HepG2 (cell line): ENCODE measurements at places on chromosomes 7 and 10.

GRCh38 chr7:147296986-147297385 lies 1180.4 kb downstream of the CNTNAP2 start:
- no peak for DNase-seq

DNA sequence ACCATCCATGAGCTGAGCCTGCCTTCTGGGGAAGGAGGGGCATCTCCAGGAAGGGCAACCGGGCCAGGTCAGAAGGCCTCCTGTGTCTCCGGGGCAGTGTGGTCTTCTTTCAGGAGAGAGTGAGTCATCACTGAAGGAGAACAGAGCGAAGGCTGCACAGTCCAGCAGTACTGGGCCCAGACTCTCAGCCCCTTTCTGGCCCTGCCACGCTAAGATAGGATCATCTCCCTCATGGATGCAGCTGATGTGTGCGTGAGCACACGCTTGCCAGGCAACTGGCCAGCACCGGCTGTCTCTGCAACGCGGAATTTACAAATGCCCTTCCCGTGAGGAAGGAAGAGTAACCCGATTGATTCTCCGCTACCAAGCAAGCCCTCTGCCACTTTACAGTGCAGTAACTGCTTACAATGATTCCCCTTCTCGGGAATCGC lies 328.2 kb downstream of the TNS3 start:
- no peak for DNase-seq

DNA sequence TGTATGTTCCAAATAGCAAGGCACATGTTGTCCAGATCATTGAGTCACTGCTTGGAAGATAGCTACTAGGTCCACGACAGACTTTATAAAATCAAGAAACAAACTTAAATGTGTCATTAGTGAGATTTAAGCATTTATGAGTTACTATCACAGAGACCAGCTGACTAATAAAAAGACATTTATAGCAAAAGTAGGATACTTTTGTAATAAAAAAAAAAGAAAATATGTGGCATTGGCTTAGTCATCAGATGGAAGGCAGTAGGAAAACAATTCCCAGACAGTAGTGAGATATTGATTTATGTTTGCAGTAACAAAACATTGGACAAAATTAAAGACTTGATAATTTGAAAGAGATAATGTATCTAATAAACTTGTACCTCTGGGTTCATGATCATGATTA lies 881.0 kb upstream of the LRRN3 start:
- no peak for DNase-seq

DNA sequence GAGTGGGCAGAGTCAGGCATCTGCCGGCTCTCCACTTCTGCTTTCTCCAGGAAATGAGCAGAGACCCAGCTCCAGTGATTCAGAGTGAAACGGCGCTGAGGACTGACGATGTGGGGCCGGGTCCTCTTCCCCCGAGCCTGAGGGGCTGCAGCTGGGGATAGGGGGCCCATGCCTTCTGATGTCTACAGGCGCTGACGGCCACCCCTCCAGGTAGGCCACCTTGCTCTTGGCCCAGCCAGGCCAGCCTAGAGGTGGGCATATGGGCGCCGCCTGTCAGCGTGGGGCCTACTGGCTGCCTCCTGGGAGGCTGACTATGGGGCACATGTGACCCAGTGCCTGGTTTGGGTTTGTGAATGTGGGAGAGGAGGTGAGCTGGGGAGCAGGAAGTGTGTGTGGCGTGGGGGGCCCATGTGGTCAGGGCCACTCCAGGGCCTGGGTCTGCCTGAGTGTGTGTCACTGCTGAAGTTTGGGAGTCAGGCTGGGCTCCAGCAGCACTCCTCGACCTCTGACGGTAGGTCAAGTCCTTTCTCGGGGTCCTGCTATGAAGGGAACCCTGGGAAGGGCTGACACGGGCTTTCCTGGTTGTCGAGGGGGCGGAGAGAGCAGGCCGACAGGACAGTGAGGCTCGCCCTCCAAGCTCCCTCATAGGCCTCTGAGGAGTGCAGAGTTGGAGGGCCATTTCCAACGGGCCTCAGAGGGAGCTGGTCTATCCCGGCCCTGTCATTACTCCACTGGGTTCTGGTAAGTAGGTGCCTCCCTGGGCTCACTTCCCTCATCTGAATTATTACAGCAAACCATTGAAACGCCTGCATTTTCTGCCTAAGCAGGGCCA lies at the start of gene WDFY4:
Gene WDFY4, plus strand, starts transcription at position 82 of the 832 bp plus-strand sequence. CDS start 24,860 bp downstream, outside the sequence.
- DNase-seq, result no peak

GRCh38 chr10:14553448-14553847 lies 221.2 kb downstream of the FAM107B start:
- peak; percentile 40 for DNase-seq

- DNase-seq, result no peak
Measured at GRCh38 chr7:112446431-112446830, 3.8 kb upstream of the IFRD1 start.

DNA sequence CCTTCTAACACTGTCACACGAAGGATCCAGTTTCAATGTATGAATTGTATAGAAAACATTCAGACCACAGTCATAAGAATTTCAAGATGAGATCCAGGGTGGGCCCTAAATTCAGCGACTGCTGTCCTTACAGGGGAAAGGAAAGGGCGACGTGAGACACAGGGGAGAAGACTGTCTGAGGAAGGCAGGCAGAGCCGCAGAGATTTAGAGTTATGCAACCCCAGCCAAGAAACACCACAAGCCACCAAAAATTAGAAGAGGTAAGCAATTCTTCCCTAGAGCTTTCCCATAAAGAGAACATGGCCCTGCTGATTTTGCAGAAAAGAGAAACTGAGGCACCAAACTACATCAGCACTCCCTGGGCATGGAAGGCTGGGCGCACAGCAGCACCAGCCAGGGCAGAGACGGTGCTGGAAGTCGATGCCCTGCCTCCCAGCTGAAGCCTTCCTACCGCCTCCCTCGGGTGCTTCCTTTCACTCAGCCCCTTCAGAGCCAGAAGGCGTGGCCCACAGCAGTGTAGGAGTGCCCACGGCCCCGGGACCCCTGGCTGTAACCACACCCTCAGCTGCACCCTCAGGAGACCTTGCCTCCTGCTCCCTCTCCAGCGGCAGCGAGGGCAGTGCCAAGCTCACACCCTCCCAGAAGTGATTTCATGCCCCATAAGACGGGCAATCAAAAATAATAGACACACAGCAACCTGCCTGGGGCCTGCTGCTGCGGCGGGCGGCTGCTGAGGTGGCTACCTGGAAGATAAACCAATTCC lies 81.0 kb upstream of the LRRC4 start:
- DNase-seq, result no peak

GRCh38 chr10:19616966-19617365 lies 199.3 kb upstream of the PLXDC2 start:
- DNase-seq, result no peak

DNA sequence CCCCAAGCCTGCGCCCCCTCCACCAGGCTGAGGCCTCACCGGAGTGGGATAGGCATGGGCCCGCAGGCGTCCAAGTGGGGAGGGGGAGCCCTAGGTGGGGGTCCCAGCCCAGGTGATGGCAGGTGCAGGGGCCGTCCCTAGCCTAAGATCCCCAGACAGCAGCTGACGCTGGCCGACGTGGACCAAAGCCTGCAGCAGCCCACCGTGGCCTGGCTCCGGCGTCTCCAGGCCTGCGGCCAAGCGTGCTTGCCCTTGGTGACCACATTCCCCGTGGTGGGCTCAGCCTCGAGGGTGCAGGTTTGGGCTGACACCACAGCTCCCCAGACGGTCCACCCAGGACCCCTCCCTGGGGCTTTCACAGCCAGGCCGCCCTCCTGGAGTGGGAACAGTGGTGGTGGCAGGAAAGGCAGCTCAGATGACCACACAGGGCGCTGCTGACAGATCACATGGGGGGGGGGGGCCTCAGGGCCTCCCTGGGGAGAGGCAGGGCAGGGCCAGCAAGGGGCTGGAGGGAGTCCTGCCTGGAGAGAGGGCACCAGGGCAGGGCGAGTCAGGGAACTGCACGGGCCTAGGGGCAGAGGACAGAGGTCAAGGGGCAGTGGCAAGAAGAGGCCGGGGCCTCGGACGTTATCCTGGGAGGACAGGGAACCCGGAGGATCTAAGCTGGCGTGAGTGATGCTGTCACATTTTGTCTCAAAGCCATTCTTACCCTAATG lies 767 bp upstream of the ADAM8 start:
- DNase-seq, result no peak

- DNase-seq, result no peak
Measured at GRCh38 chr10:16952080-16952479, 134.9 kb upstream of the RSU1 start.

GRCh38 chr10:63157845-63158624 lies 24.9 kb downstream of the NRBF2 start:
- DNase-seq, result peak; percentile 84

- peak; percentile 13 for DNase-seq
Measured at GRCh38 chr7:142323706-142324105, 65.8 kb upstream of the PRSS58 start.

DNA sequence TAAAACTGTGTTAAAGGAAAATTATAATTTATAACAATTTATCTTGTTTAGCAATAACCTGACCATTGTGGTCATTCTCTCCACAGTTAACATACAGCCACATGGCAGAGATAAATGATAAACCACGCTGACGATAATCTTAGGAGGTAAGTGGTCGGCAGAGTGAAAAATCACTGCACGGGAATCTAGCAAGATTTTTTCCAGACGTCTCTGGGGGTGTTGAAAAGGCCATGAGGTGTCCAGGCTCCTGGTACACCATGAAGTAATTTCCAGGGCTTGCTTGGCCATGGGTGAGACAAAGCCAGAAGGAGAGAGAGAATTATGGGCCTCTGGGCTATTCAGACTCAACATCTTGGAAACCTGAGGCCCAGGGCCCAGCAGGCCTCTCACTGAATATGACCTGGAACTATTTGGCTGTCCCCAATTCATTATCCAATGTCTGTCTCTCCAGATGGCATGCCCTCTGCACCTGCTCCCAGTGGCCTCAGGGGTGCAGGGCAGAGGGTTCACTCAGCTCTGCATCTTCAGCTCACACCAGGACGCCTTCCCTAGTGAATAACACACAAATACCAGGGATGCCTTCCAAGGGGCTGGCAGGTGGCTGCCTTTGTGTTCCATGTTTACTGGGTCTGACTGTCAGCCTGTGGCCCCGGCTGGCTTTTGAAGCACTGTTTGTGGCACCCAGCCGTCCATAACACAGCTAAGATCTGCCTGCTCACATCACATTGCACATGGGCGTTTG lies 590.4 kb upstream of the PFKP start:
- DNase-seq, result no peak

DNA sequence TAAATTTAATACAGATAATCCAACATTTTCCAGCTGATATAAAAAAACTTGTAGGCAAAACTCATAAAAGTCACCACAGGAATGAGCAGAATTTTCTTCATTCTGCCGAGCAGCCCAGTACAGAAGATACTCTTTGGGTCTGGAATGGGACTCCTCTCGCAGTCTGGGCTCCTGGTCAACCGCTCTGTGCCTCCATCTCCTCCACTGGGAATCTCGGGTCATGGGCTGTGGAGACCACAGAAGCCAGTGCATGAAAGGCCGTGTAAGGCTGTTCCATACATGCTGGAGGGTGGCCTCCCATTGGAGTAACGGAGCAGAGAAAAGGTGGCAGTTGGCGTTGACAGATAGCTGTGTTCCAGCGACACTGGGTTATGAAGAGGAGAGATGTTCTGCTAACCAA lies 616.4 kb upstream of the MGMT start:
- DNase-seq, result no peak

GRCh38 chr7:50952120-50952519 lies 169.4 kb upstream of the GRB10 start:
- DNase-seq, result no peak
